H1 (cell line): ENCODE measurements at places on chromosomes 1 and 21. TPM values are rescaled to one million over a fixed set of nuclear protein-coding genes. Genes with fewer than 3 reads are reported as not detected.

DNA sequence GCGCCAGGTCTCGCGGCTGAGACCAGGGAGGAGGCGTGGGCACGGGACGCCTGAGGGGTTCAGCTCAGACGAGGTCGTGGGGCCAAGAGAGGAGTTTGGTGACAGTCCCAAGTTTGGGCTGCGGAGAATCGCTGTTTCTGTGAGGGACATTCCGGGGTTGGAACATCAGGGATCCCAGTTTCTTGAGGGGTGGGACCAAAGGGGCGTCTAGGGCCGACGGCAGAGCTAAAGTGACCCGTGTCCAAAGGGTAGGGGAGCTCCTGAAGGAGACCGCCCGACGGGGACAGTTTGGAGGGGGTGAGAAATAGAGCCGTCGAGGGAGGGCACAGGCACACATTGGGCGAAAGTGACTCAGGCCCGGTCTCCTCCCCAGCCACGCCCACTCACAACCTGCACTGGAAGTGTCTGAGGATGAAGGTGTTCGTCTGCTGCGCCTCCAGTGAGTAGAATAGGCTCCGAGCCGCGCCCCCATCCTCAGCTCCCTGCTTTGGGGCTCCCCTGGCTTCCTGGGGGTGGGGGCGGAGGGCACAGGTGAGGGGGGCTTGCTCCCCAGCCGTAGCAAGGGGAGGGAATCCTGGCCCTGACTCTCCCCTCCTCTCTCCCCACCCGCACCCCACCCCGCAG, 7.0 kb downstream of the EFNA3 start:
- no peak for DNase-seq

Gene HSPB7
- not detected in 2 replicates for total RNA-seq

DNA sequence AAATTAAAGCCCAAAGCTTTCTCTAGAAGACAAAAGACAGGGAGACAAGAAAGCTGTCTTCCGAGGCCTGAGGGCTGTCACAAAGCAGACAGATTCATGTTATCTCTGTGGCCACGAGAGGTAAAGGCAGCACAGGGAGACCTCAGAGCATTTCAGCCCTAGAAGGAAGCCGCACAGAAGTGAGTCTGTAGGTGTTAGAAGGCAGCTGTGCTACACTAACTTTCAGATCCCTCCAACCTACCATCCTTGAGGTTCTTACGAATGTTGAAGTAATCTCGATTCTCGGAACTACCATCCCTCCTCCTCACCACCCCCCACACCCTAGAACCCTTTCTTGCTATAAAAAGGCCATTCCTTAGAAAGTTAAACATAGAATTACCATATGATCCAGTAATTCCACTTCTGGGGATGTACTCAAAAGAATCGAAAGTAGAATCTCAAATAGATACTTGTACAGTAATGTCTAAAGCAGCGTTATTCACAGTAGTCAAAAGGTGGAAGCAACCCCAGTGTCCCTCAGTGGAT, 21.5 kb upstream of the LYST start:
- no peak for DNase-seq

Gene TFF3
- 1.7 TPM in 1 of 2 replicates, not detected in the other for total RNA-seq

Gene RGSL1
- total RNA-seq = not detected in 2 replicates

Gene SLFNL1
- total RNA-seq = not detected in 2 replicates
